GM12891 (cell line): ENCODE measurements at places on chromosomes 2 and 18.

DNA sequence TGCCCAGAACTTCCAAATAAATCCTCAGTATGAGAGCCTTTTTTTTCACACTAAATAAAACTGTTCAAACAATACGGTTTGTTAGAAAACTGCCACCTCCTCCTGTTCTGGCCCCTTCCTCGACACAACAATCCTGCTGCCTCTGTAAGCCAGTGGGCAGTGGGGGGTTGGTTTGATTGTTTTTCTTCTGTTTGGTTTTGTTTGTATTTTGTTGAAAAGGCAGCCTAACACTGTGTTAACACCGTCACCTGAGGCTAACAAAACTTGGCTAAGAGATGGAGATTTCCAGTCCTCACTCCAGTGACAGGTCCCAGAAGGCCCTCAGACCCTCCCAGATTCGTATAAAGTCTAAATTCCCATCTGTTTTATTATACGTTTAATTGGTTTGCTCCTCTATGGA, 402.1 kb downstream of the ZNF521 start:
- no peak for DNase-seq

DNA sequence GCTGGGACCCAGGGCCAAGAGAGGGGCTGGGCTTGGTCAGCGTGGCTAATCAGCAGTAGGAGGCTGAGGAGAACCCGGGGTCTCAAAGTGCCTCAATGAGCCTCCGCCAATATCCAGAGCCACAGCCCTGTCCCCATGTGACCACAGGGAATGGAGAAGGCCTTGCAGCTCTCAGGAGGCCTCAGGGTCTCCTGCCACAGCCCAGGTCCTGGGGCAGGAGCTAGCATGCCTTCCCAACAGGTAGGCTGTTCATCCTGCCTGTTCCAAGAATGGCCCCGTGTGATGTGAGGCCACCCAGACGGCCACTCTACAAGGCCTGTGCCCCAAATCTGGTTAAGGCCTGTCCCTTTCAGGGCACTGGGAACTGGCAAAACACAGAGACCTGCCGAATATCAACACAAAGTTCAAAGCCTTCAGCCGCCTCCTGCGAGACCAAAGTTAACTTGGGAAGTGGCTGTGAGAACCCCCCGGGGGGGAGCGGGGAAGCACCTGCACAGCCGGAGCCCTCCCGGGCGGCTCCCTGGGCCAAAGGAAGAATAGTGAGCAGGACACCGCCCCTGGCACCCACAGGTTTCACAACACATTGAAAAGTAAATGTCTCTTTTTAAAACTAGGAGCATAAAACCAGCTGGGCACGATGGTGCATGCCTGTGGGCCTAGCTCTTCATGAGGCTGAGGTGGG, 4.5 kb upstream of the LIMS2 start:
- DNase-seq = no peak

DNA sequence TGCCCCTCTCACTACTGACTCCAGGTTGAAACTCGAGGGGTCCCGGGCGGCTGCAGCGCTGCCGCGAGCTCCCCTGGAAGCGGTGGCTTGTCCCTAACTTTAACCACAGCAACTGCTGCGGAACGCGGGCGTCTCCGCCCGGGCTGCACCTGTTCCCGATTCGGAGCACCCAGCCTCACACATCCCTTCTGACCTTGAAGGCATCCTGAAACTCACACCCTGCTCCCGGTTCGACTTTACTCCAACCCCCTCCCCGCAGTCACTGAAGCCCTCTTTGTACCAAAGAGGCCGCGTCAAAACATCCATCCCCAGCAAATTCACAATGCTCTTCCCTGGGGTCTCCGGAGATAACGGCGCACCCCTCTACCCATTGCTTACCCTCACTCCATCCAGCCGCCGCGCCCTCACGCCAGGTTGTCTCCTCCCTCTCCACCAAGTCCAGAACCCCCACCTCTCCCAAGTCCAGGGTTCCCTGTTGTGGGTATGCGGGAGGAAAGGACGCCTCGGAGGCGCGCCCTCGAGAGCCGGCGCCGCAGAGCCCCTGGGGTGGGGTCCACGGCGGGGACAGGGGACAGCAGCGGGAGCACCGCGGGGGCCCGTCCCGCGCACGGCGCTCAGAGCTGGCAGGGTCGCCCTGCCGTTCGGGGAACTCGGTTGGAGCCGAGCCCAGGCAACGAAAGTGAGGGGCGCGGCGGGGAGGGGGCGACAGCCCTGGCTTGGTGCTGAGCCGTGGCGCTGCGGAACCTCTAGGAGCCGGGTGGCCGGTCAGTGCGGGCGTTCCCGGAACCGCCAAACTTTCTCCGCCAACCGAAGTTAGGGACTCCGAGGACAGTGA, 934 bp downstream of the MYO5B start:
- no peak for DNase-seq

DNA sequence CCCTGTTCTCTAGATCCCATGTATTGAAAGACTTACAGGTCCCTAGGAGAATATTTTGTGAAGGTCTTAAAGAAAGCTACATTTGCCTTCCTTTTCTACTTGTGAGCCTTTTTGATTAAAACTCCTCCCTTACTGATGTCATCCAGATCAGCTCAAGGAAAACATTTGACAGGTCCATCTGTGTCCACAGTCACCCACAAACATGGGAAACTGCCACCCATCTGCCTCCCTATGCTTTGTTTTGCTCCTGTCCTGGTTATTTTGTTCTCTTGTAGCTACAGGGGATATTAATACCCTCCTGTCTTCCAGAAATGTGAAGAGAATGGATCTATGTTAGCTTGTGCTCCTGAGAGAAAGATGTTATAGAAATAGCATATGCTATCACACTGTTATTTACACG, 203.6 kb upstream of the GALNT5 start:
- no peak for DNase-seq

- no peak for DNase-seq
These were observed 12.0 kb downstream of the EXOC6B start for GRCh38 chr2:72813841-72814240.

DNA sequence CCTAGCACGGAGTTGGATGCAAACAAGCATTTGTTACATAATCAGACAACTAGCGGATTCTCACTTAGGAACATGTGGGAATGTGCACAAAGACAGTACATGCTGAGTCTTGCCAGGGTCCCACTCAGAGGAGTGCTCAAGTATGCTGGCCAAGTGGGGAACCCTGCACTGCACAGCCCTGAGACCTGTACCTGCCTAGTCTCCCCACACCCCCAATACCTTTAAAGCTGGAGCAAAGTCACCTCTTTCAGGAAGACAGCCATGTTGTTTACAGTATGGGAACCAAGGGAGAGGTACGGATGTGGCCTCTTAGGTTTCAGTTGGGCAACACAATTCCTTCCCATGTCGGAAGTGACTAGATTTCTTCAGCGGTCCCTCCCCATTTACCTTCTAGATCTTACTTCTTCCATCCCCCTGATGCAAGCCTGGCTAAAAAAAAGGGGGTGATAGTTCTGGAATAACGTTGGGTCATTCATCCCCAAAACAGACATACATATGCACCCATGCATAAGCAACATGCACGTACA, 10.7 kb downstream of the CXCR1 start:
- no peak for DNase-seq

DNA sequence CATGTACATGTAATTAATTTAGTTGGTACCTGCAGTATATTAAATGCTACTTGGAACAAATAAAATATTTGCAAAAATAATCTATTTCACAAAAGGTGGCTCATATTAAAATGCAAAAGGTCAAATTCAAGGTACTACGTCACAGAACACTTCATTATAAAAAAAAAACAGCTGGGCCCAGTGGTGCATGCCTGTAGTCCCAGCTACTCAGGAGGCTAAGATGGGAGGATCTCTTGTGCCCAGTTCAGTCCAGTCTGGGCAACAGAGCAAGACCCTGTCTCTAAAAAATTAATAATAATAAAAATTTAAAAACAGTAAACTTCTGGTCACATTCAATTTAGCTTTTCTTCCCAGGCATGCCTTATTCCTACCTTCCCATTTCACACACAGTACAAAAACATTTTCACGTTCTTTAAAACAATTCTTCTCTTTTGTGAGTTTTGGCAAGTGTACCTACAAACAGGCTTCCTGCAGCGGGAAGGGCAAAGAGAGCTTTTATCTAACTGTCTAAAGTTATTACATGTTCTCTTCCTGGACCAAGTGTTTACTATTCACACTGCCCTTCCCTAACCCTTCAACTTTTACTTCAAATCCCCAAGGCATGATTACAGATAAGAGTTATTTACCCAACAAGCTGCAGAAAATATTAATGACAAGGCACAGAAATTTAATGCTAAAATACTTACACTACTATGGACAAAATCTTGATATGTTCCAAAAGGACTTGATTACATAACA, 10.7 kb downstream of the BAZ2B start:
- DNase-seq = no peak

DNA sequence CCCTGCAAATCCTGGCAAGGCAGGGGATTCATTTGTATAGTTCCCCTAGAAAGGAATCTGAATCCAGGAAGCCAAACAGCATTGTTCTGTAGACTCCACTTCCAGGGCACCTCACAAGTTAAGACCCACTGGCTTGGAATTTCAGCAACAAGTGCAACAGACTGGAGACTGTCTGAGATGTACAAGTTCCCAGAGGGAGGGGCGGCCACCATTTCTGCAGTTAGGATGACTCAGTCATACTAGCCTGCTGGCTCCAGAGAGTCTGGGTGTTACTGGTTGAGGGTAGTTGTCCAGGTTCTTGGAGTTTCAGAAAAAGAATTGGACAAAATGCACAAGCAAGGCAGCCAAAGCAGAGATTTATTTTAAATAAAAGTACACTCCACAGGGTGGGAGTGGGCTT, 384.2 kb downstream of the DSC3 start:
- no peak for DNase-seq

DNA sequence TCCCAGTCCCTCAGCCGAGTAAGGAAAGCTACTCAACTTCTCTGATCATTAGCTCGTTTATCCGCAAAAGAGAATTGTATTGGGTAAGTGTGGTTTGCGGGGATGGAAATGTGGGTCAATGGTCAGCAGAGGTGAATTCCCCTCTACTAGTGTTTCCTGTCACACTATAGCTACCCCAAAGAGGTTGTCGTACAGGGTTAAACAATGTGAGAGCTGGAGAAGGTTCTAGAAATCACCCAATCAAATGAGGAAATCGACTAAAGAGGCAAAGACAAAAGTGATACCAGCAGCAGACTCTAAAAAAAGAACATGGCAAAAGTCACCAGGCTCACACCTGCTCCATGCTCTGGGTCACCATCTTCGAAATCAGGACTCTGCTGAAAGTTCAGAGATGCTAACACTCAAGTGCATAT, 144.7 kb upstream of the ITGA4 start:
- no peak for DNase-seq
